ENCODE measurements at places on chromosomes 4 and X.

- no peak for DNase-seq
Measured at GRCh38 chr4:173513651-173514050, 16.4 kb downstream of the HAND2 start.

GRCh38 chrX:40092808-40093435 is 4.8 kb downstream of the BCOR start:
- DNase-seq, result no peak

GRCh38 chr4:23966725-23967124 is 76.9 kb upstream of the PPARGC1A start:
- DNase-seq, result no peak

DNA sequence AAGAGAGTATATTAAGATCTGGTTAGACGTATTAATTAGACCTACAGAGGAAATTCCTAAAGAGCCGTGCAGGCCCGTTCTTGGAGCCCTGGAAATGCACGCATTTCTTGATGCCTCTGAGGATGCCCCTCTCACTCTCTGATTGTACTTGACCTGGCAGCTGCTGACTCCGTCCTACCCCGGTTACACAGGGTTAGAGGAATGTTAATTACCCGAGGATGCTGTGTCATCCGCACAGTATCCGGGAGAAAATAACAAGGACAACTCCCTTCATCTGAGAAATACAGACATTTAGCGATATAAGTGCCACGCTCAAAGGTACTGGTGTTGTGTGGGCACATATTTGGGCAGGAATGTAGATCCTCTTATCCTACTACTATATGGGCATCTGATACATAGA is 404.6 kb upstream of the FAT1 start:
- DNase-seq, result no peak

GRCh38 chr4:1018147-1019020 is 7.0 kb downstream of the FGFRL1 start:
- no peak for DNase-seq

GRCh38 chr4:101649790-101650515 is 140.6 kb upstream of the BANK1 start:
- DNase-seq, result no peak

DNA sequence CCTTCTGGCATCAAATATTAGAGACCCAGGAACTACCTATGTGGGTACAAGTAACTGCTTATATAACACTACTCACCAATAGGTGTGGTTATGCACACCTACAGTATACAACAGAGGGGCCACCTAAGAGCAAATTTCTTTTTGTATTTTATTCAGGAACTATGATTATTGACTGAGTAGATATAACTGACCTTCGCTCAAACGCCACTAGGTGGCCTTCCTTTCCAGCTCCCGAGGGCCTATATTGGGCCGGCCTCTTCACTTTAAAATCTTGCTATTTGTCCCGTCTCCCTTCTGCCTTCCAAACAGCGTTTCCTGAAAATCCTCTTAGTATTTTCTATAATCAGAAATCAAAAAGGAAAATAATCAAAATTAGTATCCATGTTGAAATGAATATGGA is 19.9 kb upstream of the PABPC5 start:
- DNase-seq, result no peak

DNA sequence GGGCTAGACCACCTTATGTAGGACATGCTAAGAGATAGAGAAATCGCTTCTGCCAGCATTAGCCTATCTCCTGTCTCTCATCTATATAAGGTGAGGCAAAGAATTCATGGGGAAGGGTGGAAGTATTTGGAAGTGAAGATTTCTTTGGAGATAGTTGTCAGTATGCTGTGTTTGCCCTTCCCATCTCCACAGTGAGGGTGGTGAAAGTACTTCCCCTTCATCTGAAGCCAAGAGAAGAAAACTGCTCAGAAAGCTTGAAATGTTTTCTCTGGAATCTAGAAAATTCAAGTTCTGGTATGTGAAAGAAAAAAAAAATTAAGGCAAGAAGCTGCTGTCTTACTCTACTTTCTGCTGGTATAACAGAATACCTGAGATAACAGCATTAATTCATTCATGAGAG is 12.3 kb upstream of the ADH5 start:
- DNase-seq, result no peak

GRCh38 chr4:112563431-112564200 is 47.6 kb upstream of the NEUROG2 start:
- no peak for DNase-seq

DNA sequence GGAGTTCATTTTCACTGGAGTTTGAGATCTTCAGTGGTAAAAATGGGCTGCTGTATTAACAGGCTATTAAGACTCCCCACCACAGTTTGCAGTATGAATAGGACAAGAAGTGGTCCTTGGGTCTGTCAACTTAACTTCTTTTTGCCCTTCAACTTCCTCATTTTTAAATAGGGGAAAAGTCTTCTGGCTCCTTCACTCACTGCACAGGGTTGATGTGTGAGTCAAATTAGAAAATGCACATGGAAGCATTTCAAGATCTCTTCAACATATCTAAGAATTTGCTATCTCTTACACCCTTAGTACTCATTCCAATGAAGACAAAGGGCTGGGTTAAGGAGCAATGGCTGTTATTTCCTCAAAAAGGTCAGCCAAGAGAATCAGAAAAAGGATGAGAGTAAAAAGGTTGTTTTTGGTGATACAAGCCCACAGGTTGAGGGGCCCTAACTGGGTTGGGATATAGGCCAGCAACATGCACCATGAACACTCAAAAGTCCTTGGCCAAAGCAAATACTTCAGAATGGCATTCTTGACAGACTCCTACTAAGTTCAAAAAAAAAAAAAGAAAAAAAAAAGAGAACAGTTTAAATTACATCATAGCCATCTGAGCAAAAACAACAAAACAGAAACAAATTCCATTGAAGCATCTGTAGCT is 13.4 kb downstream of the PDE5A start:
- no peak for DNase-seq

GRCh38 chrX:121851033-121851432 is 803.6 kb downstream of the GLUD2 start:
- DNase-seq, result no peak

GRCh38 chrX:133085785-133086184 is 11.1 kb downstream of the USP26 start:
- DNase-seq, result no peak

DNA sequence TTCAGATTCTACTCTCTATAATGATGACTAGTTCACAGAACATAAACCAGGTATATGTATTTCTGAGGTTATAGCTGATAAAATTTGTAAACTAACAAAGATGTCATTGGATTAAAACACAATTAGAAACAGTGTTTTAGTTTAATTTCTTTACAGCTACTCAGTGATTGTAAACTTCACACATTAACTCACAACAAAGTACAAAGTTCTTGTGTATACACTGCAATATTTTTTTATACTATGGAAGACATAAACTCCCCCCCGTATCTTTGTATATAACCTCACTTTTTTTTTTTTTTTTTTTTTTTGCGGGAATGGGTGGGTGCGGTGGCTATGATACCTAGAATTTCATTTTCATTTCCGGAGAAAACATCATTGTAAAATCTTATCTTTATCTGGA is 1043.2 kb downstream of the PCDH18 start:
- no peak for DNase-seq

DNA sequence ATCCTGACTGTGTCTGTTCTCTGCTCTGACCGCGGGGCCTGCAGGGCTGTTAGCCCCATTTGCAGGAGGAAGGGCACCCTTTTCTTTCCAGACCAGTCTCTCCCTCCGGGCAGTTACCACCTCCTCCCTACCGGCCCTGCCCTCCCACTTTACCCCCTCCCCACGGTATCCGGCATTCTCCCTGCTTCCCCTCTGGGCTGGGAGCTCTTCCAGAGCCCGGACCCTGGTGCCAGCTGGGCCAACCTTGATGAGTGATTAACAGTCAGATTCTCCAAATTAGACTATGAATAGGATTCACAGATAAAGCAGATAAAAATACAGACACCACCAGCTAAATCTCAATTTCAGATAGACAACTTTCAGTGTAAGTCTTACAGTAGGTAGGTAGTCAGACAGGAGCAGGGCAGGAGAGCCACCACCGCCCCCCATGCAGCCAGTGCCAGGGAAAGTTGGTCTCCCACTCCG is 23.4 kb upstream of the WFS1 start:
- no peak for DNase-seq

- no peak for DNase-seq
Measured at GRCh38 chr4:109012286-109012880, 249.5 kb upstream of the ETNPPL start.

- DNase-seq, result no peak
Measured at GRCh38 chr4:90580326-90580725, 453.1 kb downstream of the CCSER1 start.

DNA sequence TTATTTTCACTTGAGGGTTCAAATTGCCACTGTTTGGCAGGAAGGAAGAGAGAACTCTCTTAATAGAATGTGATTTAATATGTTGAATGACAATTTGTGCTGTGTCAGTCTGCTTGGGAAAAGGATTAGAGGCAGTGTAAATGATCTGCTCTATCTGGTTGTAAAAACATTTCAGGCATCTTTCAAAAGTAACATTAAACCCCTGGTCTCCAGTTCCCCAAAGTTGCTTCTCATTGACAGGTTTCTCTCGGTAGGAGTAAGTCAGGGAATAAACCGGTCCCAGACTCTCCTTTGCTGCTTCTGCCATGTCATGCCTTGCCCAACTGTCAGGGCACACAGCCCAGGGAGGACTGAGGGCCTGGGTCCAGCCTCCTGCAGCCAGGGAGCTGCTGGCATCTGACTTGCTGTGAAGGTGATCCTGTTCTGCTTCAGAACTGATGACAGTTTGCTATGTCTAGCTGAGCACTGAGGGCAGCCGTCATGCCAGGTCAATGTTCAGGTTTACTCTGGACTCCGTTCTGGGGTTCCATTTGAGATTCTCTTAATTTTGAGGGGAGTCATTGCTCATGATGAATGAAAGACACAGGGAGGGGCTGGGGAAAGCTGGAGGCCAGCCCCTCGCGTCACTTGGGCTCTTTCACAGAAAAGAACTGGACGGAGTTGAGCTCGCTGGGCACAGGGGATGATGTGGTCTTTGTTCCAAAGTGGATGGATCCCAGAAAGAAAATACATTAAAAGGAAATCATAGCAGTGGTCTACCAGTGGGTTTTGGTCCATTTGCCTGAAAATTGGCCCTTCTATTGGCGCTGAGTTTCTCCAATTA is 312.4 kb downstream of the ARHGAP10 start:
- DNase-seq, result no peak

DNA sequence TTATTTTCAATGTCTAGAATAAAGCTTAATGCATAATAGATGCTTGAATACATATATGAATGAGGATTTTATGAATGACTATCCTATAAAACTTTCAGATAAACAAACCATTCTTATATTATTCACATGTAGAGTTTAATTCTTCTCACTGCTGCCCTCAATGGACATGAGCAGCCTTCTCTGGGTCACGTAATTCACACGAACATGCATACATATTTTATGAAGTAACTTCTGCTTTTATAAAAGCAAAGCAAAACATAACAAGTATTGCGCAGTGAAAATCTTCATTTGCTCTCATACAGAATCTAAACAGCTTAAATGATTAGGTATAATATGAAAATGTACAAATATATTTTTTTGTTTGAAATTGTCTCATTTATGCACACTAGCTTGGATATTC is 116.7 kb downstream of the TMA16 start:
- no peak for DNase-seq

DNA sequence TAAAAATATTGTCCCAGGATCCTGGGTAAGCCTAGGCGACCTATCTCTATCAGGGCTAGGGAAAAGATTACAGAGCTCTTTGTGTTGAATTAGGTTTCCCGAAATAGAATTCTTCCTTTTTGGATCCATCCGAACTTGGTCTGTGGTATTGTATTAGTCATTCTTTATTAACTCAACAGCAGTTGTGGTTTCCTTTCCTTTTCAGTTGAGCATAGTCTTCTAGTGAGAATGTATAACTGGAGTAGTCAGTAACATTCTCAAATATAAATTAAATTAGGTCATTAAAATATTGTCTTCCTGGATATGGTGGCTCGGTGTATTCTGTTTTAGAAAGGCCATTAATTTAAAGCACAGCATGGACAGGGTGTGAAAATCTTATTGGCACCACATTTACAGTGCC is 520.4 kb downstream of the NLGN4X start:
- DNase-seq, result no peak

DNA sequence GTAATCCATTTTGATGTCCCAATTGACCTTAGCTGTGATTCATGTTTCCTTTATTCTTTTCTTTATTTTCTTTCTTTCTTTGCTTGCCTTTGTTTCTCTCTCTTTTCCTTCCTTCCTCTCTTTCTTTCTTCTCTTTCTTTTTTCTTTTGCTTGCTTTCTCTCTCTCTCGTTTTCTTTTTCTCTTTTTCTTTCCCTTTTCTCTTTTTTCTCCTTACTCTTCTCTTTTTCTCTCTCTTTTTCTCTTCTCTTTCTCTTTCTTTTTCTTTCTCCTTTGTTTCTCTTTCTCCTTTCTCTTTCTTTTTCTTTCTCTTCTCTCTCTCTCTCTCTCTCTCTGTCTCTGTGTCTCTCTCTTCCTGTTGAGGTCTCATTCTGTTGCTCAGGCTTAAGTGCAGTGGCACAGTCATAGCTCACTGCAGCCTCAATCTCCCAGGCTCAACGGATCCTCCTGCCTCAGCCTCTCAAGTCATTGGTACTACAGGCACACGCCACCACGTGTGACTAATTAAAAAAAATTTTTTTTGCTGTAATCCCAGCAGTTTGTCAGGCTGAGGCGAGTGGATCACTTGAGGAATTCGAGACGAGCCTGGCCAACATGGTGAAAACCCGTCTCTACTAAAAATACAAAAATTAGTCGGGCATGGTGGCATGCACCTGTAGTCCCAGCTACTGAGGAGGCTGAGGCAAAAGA is 8.0 kb upstream of the DHRSX start:
- no peak for DNase-seq

- no peak for DNase-seq
Measured at GRCh38 chr4:174016251-174016650, 267.2 kb downstream of the FBXO8 start.

GRCh38 chrX:9730752-9731151 is 34.9 kb downstream of the GPR143 start:
- no peak for DNase-seq

- DNase-seq, result no peak
Measured at GRCh38 chr4:87932718-87933141, 42.8 kb upstream of the SPP1 start.

- DNase-seq, result no peak
Measured at GRCh38 chr4:89800527-89801103, 36.3 kb downstream of the SNCA start.

DNA sequence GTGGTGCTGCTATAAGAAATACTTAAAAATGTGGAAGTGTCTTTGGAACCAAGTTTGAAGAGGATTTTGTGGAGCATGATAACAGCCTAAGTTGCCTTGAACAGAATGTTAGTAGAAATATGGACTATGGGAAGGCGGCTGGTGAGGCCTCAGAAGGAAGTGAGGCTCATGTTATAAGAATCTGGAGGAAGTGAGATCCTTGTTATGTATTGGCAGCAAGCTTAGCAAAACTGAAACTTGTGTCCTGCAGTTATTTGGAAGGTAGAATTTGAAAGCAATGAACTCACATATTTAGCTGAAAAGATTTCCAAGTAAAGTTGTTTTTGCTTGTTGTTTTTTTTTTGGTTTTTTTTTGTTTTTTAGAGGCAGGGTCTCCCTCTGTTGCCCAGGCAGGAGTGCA is 13.6 kb upstream of the MED14 start:
- no peak for DNase-seq

- no peak for DNase-seq
Measured at GRCh38 chrX:153830640-153831428, 490 bp upstream of the PDZD4 start.
